ENCODE measurements at places on chromosomes 4 and X.
A peak's percentile ranks its signal among the peaks of the same experiment; 100 is the strongest.

DNA sequence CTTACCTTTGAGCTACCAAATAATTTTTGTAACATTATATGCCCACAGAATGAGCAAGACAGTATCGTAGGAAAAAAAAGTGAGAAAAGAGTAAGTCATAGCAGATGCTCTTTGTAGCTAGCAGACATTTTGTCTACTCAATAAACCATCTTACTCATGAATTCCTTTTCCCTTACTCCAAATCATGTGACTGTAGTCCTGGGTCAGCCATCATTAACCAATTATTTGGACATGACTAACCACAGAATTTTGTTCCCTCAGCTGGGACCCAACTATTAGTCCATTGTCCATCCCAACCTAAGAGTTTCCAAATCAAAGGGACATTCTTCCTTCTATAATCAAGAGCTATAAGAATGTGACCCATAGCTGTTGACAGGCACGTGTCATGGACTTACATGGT lies 11.4 kb downstream of the UBE2D3 start:
- no peak overlapping the region for H3K4me3 ChIP-seq
- peaks cover 9% of the 10 kb centered on the region for H3K36me3 ChIP-seq
- no peak for DNase-seq
- H3K27me3 ChIP-seq = no peaks in the 10 kb centered on the region

- DNase-seq = no peak
- H3K36me3 ChIP-seq = no peaks in the 10 kb centered on the region
- H3K4me3 ChIP-seq = no peak overlapping the region
- H3K27me3 ChIP-seq = no peaks in the 10 kb centered on the region
- H3K27ac ChIP-seq = no peak overlapping the region
- peaks cover 11% of the 10 kb centered on the region for H3K4me1 ChIP-seq
These were observed 51.1 kb downstream of the GPC4 start for GRCh38 chrX:133364196-133364595.

- H3K27ac ChIP-seq = no peak overlapping the region
- H3K27me3 ChIP-seq = no peaks in the 10 kb centered on the region
- no peak overlapping the region for H3K4me3 ChIP-seq
- peaks cover 9% of the 10 kb centered on the region for H3K4me1 ChIP-seq
- H3K36me3 ChIP-seq = no peaks in the 10 kb centered on the region
- DNase-seq = peak; percentile 5
These were observed 917.2 kb downstream of the DMD start for GRCh38 chrX:32293962-32294700.

DNA sequence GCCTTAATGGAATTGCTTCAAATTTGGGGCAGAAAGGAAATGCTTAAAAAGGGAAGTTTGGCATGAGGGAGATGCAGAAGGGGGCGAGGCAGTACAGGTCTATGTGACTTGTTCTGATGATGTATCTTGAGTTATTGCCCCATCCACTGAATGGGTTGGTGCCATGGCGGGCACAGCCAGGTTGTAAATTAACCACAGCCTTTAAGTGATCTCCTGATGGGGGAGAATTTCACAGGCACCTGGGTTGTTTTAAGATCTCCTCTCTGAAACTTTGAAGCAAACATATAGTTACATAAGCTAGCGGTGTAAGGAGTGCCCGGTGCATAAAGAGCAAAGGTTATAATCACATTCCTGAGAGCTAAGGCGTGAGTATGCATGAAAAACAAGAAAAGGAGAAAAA lies 37.0 kb downstream of the NPY5R start:
- H3K4me3 ChIP-seq = no peak overlapping the region
- H3K27me3 ChIP-seq = no peaks in the 10 kb centered on the region
- no peaks in the 10 kb centered on the region for H3K36me3 ChIP-seq
- no peak overlapping the region for H3K27ac ChIP-seq
- no peaks in the 10 kb centered on the region for H3K4me1 ChIP-seq

DNA sequence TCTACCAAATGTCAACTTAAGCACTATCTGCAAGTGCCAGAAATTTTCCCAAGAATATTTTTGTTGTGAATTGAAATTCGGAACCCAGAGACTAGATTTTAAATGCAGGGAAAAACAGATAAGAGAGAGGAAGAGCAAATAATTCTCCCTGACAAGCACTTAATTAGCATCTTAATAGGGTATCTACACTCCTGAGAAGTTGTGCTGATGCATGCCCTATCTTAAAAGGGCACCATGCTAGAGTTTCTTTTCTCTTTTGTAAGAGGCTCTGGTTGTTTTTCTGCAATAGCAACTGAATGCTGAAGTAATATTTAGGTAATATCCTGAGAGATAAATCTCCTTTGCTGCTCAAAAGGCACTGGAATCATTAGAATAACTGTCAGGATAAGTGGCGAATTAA lies 139.9 kb upstream of the UGT8 start:
- no peaks in the 10 kb centered on the region for H3K27me3 ChIP-seq
- H3K4me3 ChIP-seq = no peak overlapping the region
- H3K27ac ChIP-seq = no peak overlapping the region

DNA sequence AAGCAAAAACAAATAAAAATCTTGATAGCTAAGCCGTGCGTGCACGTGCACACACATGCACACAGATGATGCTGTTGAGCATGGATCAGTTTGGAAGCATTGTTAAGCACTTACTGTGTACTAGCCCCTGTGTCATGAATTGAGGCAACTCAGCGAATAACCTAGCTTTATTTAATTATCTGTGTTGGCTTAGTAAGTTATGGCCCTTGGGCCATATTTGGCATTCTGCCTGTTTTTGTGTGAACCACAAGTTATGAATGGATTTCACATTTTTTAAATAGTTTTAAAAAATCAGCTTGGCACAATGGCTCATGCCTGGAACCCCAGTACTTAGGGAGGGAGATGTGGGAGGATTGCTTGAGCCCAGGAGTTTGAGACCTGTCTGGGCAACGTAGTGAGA lies 113.6 kb upstream of the CBLL2 start:
- no peak overlapping the region for H3K4me3 ChIP-seq
- no peaks in the 10 kb centered on the region for H3K4me1 ChIP-seq
- no peaks in the 10 kb centered on the region for H3K27me3 ChIP-seq
- H3K27ac ChIP-seq = no peak overlapping the region
- no peak for DNase-seq

DNA sequence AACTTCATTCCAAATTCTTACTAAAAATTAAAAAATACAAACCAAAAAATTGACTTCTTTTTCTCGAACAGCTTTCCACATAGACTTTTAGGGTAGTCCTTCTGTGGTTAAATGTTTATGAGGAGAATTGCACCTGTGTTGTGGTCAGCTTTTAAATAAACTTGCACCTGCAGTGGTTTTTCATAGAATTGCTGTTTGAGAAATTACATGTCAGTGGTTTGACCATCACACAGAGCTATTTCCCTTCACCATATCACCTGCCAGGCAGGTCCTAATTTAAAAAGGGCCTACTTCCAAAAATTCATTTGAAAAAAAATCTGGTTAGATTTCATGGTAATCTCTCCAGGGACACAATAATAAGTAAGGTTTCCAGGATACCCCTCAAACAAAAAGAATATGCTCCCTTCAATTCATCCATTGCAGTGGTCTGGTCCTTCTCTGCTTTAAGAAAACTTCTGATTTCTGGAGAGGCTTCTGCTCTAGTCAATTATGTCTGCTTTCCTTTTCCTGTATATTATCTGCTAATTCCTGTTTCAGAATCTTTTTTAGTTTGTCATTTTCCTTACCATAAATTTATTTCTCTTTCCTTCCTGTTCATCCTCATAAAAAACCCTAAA lies 9.8 kb upstream of the UTP3 start:
- no peaks in the 10 kb centered on the region for H3K4me1 ChIP-seq
- DNase-seq = no peak
- no peak overlapping the region for H3K27ac ChIP-seq
- H3K27me3 ChIP-seq = no peaks in the 10 kb centered on the region

DNA sequence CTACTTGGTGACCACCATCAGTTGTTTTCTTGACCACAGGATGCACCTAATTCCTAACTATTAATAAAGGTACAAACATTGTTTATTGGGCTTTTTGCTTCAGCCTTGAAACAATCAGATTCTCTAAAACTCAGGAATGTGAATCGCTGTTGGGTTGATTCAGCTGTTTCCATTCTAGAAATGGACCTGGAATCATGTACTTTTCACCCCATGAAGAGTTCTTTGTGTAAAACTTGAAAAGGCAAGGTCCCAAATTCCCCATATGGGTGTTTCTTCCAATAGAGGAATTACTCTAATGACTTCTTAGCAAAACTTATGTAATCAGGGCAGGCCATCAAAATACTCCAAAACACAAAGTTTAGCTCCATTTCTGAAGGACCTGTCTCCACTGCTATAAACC lies 7.4 kb downstream of the AFAP1 start:
- no peak for DNase-seq
- no peak overlapping the region for H3K27ac ChIP-seq

DNA sequence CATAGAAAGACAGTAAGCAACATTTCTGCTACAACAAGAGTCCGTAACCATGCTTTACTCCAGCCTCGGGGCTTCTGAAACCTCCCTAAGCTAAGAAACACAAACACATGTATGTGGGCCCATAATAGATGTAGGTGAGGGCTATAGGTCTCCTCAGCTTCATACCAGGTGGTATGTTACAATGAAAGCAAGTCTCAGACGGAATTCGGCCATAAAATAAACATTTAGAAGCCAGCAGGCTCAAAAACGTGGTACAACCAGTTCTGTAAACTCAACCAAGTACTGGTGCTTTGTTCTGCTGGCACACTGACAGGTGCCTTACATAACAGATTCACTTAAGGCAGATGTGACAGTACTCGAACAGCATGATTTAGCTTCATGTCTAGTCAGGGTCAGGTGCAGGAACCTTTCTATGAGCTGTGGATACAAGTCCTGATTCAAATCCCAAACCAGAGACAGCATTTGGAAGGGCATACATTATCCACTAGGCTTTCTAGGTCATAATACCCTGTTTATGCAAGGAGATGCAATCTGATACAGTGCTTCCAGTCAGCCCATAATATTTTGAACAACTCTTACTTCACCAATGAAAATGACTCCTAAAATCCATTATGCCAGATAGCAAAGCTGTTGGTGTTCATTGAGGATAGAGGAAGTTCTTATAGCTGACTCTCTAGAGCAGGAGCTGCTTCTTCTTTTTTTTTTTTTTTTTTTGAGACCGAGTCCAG lies 113.8 kb upstream of the ENPP6 start:
- no peak for DNase-seq
- no peaks in the 10 kb centered on the region for H3K4me1 ChIP-seq
- H3K27me3 ChIP-seq = no peaks in the 10 kb centered on the region
- H3K4me3 ChIP-seq = no peak overlapping the region

DNA sequence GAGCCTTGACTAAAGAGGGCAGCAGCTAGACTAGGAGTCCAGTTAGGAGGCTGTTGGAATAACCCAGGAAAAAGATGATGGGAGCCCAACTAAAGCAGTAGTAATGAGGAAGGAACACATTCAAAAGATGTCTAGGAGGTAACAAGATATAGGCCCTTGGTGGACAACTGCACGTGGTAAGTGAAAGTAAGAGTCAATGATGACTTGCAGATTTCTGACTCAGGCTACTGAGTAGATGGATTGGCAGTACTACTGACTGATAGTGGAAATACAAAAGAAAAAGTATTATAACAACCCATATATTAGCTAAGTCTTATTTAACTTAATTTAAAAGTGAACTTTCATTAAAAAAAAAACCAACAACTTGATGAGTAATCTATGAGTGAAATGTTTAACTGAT lies 74.0 kb downstream of the PAK3 start:
- no peak overlapping the region for H3K4me3 ChIP-seq
- no peak overlapping the region for H3K27ac ChIP-seq
- H3K36me3 ChIP-seq = no peaks in the 10 kb centered on the region

DNA sequence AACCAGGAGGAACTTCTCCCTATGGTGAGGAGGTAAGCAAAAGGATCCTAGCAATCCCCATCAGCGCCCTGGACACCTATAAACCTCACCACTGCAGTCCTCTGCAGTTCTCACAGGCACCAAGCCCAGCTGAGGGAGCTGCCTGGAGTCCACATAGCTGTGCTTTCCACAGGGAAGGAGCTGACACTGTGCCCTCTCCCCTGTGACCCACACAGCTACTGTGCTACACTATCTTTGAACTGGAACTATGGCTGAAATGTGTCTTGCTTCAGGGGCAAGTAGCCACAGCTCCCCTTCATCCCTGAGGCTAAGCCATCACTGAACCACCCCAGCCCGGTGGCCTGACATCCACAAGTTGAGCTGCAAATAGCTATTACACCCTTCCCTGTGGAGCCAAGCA lies 208.5 kb upstream of the RPL34 start:
- no peaks in the 10 kb centered on the region for H3K27me3 ChIP-seq
- H3K36me3 ChIP-seq = no peaks in the 10 kb centered on the region
- H3K4me1 ChIP-seq = no peaks in the 10 kb centered on the region
- H3K4me3 ChIP-seq = no peak overlapping the region
- H3K27ac ChIP-seq = no peak overlapping the region
- DNase-seq = no peak

- no peak overlapping the region for H3K27ac ChIP-seq
- no peaks in the 10 kb centered on the region for H3K36me3 ChIP-seq
- H3K27me3 ChIP-seq = no peaks in the 10 kb centered on the region
- no peak for DNase-seq
- no peak overlapping the region for H3K4me3 ChIP-seq
These were observed 1.8 kb downstream of the TMEM35A start for GRCh38 chrX:101080326-101081124.

DNA sequence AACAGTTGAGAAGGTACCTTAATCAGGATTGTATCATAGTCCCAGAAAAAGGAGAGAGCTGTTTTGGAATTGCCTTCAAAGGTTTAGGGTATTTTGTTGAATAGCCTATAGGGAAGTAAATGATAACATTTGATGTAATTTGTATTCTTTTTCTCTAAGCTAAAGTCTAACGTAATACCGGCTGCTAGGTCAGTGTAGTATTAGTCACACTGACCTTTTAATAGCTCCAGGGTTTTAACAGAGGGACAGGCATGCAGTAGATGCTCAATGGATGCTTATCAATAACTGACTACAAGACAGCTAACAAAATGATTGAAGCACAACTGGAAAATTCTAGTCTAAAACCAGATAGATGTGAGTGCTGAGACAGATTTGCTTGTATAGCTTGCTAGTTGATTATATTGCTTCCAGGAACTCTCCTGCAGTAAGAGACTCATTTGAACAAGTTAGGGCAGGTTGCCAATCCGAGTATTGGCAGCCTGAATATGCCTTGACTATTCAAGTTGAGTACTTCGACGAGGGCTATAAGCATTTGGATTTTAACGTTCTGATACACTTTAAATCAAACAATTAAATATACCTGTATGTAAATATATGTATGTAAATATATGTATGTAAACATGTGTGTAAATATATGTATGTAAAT lies 16.5 kb upstream of the PNPLA4 start:
- H3K4me1 ChIP-seq = peaks cover 5% of the 10 kb centered on the region
- no peaks in the 10 kb centered on the region for H3K27me3 ChIP-seq
- H3K36me3 ChIP-seq = no peaks in the 10 kb centered on the region
- H3K27ac ChIP-seq = no peak overlapping the region
- H3K4me3 ChIP-seq = no peak overlapping the region
- DNase-seq = no peak

DNA sequence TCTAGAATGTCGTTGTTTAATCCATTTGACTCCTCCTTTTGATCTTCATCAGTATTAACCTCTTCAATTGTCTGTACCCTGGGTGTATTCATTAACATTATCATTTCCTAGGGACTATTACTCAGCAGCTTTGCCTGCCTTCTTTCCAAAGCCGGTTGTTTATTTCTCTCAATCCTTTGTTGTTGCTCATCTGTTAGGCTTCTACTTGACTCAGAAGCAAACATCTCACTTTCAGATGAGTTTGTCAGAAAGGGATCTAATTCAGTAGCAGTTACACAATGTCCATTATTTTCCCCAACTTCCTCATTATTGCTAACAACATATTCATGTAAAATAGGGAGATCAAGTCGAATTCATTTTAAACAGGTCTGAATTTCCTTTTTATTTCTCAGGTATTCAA lies 22.1 kb upstream of the HSD17B10 start:
- no peaks in the 10 kb centered on the region for H3K36me3 ChIP-seq
- H3K4me3 ChIP-seq = no peak overlapping the region
- H3K27me3 ChIP-seq = no peaks in the 10 kb centered on the region
- H3K4me1 ChIP-seq = no peaks in the 10 kb centered on the region
- no peak overlapping the region for H3K27ac ChIP-seq
